CD4-positive, CD25-positive, alpha-beta regulatory T cell (primary cell): ENCODE measurements at places on chromosomes 11 and 22.

DNA sequence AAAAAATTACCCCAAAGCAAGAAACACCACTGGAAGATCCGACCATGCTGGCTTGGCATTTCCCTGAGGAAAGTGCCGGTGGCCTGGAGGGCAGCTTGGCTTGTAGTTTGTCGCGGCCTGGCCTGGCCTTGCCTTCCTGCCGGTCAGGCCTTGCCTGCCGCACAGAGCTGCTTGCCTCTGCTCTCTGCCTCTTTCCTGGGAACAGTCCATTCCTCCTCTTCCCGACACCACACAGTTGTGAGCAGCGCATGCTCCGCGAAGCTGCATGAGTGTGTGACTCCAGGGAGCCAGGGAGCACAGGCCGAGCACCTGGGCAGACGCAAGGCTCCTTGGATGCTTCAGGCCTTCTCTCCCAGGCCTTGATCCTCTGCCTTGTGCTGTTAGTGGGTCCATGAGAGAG is 19.8 kb downstream of the CTTN start:
- DNase-seq, result no peak

DNA sequence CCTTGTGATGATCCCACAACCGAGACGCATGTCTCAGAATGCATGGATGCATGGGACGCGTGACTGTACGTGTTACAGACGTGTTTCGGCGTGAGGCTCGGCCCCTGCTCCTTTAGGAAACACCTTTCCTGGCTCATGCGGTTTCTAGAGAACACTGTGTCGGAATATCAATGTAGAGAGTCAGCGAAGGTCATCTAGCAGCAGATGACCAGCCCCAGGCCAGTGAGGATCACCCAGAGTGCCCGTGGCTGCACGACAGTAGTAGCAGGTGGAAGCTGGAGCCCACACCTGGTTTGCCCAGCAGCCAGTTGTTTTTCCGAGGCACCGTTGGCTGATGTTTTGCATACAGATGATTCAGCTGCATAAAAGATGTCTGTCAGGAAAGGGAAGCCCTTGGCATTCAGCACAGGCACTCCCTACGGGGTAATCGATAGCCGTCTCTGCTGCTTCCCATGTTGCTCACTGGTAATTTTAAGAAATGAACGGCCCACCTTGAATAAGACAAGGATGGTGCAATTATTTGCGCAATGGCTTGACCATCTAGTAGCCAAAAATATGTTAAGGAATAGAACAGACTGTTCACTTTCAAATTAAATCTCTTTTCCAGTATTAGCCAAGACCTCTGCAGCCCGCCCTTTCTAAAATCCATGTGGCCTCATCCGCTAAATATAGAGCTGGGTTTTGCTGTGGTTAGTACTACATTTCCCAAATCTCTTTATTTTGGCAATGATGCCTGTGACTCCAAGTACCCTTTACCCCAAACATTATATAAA is 1.1 kb upstream of the CLTCL1 start:
- no peak for DNase-seq

GRCh38 chr11:45896422-45896984 is 10.6 kb downstream of the FREY1 start:
- no peak for DNase-seq

GRCh38 chr11:34758262-34758661 is 137.4 kb downstream of the EHF start:
- no peak for DNase-seq

- DNase-seq, result peak; percentile 72
These were observed 93.9 kb downstream of the TECTA start for GRCh38 chr11:121194731-121195596.

- no peak for DNase-seq
These were observed 18.0 kb downstream of the PAAF1 start for GRCh38 chr11:73894725-73895335.

DNA sequence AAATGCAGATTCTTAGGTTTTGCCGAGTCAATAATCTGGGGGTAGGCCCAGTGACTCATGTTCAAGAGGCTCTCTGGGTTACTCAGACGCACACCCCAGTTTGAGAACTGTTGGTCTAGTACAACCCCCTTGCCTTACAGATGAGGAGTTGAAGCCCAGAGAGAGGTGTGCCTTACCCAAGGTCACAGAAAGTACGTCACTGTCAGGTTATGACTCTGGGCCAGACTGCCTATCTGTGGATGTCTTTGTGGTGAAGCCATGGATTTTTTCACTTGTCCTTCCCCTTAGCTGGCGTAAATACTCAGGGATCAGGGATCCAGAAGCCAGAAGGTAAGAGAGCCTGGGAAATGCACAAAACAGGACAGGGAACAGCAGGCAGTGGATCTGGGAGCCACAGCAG is 25.2 kb upstream of the NECTIN1 start:
- DNase-seq, result no peak

DNA sequence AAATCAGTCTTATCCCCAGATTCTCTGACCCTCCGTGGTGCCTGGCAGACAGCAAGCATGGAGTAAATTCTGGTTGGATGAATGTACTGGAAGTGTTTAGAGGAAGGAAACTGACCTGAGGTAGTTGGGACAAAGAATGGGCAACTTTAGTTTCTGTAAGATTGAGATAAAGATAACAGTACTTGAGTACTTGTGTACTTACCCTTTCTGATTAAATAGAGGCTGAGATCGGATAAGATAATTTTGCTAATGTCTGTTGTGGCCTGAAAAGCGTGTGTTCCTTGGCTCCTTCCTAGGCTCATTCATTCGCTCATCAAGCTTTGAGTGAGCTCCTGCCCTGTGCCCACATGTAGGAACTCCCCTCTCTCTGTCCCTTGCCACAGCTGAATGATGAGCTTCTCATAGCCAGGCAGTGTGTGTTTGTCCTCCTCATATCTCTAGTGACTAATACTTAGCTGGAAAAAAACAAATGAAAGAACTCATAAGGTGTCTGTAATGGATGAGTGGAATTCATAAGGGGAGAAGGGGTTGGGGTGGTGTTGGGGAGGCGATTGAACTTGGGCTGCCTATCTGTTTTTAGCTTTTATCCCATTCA is 118.1 kb downstream of the DBX1 start:
- DNase-seq, result no peak

- DNase-seq, result no peak
These were observed 857.2 kb upstream of the TENM4 start for GRCh38 chr11:80297858-80298632.

- DNase-seq, result no peak
These were observed 156.2 kb downstream of the BRD1 start for GRCh38 chr22:49671331-49672013.

- no peak for DNase-seq
These were observed 10.5 kb downstream of the EMID1 start for GRCh38 chr22:29216011-29216872.

DNA sequence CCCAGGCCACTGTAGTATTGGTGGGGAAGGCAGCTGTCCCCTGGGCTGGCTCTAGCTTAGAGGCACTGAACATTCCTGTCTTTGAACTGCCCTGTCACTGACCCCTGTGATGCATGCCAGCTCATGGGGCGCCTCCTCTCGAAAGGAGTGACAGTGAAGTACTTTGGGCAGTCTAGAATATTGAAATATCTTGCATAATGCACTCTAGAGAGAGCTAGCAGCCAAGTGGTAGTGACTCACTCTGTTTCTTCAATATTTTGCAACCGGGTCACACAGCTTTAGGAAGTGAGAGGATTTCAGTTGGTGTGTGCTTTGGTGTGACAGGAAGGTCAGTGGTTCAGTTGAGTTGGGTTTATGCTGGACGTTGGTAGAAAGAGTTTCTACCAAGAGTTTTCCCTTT is 35.5 kb upstream of the ST14 start:
- DNase-seq, result no peak

GRCh38 chr11:113255096-113255495 is 59.3 kb upstream of the TTC12 start:
- no peak for DNase-seq

- DNase-seq, result no peak
These were observed 63.9 kb downstream of the ARFGAP3 start for GRCh38 chr22:42792909-42793847.

DNA sequence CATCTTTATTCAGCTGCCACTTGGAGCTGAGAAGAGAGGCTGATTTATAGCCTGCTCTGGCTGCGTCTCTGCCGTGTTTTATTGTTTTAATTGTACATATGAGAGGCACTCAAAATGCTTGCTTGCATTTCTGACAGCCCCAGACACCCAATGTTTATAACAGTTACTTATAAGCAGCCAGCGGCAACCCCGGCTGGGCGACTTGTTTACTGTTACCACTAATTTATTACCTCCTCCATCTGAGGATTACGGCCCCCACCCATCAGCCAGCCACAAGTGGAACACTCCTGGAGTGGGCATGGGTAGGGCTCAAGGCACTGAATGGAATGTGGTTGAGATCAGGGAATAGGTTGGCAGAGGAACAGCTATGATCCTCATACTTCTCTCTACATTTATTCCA is 61.2 kb downstream of the CLPB start:
- no peak for DNase-seq

DNA sequence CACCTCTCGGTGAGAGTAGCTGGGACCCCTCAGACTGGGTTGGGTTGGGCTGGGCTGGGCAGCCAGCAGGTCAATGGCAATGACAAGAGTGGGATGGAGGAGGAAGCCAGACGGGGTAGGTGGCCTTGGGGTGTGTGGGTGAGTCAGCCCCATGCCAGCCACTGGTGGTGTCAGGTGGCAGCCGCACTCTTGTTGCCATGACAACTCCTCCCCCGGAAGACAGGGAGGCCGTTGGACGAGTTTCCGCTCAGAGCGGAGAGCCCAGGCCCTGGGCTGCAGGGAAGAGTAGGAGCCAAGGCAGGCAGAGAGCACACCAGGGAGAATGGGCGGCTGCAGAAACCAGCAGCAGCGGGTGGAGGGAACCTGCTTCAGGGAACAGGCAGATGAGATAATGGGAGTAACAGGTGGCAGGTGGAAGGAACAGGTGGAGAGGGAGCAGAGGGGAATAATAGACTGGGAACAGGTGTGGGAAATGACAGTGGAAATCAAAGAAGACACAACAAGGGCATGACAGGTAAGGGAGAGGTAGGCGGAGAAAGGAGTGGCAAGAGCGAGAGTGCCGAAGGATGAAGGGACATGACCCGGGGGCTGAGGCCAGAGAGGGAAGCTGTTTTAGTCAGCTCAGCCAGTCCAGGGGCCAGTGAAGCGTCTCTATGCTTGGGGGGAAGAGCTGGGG is 8.7 kb downstream of the SPTBN2 start:
- peak; percentile 80 for DNase-seq

DNA sequence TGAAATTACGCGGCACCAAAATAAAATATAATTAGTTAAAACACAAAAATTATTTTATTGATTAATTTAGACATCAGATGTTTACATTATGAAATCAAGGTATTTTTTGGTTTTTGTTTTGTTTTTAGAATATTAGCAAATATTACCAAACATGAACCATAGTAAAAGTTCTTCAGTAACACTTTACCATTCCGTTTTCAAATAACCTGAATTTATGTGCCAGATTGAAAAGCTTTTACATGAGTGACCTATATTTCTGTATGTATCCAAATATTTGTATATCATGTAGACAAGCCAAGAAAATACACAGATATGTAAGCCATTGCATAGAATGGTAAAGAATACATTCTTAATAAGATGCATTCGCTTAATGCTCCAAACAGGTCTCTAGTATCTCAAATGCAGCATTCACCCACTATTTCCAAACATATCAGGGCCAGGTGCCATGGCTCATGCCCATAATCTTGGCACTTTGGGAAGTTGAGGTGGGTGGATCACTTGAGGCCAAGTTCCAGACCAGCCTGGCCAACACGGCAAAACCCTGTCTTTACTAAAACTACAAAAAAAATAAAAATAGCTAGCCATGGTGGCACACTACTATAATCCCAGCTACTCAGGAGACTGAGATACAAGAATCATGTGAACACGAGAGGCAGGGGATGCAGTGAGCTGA is 102.4 kb upstream of the SERPIND1 start:
- DNase-seq, result no peak
